Myocyte (in vitro differentiated cells): ENCODE measurements at places on chromosomes 2 and 18.

DNA sequence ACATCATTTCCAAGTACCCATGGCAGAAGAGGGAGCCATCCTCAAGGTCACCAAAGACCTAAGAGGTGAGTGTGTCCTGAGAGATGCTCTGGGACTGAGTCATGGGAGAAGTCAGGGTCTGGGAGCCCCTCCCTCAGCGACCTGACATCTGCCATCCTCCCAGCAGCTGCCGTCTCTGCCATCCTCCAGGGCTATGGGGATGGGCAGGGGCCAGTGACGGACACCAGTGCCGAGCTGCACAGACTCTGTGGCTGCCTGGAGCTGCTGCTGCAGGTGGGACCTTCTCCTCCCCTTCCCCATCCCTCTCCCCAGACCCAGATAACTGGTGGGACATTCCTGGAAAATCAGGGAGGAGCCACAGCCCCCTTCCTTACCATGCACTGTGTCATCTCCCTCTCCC lies 1.5 kb downstream of the RUFY4 start:
- no peak for DNase-seq

GRCh38 chr18:75679331-75679730 lies 251.8 kb upstream of the SMIM21 start:
- no peak for DNase-seq

- DNase-seq = no peak
These were observed 288.1 kb downstream of the RNF144A start for GRCh38 chr2:7205151-7205830.

DNA sequence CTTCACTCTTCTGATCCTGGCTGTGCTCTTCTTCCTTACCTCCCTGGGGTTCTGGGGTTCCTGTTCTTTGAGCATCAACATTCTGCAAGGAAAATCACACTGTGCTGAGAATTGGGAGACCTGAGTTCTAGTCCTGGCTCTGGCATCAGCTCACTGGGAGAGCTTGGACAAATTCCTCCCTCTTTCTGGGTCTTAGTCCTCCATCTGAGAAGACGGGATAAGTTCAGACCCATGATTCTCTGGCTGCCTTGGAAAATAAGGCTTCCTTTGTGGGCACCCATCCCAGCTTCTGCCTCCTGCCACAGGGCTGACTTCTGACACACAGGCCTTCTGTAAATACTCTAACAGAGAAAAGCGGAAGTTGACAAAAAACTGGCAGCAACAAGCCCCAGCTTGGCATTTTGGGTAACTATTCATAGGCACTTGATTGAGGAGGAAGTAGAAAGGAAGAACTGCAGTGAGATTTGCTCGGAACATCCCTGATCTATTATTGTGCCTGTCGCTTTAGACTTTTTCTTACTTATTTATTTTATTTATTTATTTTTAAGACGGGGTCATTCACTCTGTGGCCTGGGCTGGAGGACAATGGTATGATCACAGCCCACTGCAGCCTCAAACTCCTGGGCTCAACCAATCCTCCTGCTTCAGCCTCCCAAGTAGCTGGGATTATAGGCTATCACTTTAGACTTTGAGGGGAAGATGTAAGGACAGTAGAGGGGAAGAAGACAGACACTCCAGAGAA lies 7.9 kb downstream of the PCBP1 start:
- DNase-seq = peak; percentile 58

DNA sequence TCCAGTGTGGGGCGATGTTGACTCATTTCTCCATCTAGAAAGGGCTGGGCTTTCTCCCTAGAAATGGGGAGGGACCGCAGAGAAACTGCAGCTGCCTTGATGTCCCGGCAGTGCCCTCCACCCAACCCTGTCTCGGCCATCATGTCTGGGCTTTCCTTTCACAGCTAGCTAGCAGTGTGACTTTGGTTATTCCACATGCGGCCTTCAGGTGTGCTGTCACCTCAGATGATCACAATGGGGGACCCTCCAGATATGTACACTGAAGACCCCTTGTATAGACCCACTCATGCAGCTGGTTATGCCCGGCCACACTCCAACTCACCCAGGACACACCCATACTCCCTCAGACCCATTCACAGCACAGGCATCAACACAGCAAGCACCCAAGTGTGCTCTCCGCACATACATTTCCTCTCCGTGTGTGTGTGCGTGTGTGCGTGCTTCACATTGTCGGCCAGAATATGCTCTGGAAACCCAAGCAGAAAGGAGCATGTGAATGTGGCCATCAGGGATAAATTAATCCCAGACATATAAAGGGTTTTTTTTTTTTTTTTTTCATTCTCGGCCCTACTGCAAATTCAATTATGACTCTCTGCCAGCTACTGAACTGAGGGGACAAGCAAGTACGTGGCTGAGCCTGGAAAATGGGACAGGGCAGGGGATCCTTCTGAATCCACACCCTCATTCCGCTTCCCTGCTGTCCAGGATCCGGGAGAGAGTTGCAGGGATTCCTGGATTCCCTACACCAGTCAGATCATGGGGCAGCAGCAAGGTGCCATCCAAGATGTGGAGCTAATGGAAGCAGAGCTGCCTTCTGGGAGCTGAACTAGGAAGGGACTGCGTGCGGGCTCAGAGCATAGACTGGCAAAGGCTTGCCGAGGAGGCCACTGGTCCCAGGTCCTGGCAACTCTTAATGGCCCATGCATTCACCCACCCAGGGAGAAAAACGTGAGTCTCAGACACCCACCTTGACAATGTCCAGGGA lies 240.2 kb downstream of the DYSF start:
- no peak for DNase-seq

DNA sequence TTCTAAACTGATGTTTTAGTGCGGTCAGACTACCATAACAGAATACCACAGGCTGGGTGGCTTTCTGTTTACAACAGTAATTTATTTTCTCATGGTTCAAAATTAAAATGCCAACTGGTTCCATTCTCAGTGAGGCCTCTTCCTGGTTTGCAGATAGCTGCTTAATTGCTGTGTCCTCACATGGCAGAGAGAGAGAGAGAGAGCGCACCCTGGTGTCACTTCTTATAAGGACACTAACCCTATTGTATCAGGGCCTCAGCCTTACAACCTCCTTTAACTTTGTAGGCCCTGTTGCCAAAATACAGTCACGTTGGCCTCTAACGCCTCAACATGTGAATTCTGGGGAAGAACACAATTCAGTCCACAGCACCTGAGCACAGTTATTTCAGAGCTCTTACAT lies 37.5 kb upstream of the ZNF385B start:
- peak; percentile 24 for DNase-seq

DNA sequence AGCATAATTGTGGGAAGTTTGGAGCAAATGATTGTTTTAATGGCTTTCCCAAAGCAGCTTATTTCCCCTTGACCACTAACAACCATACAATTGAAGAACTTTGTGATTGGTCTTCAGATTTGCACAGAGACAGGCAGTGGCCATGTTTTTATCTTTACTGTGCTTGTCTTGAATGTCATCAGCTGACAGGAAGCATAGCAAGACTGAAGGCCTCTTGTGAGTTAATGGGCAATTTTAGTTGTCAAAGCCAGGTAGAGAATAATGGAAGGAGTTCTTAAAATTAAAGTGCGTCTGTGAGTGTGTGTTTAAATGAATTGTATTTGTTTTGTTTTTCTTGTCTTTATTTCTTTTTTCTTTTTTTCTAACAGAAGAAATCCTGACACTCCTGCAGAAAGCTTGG lies 809.9 kb downstream of the TSN start:
- DNase-seq = no peak

GRCh38 chr2:105665480-105665879 lies 79.2 kb upstream of the NCK2 start:
- no peak for DNase-seq

GRCh38 chr18:35577045-35577848 lies 4.3 kb upstream of the GALNT1 start:
- DNase-seq = peak; percentile 33
